Activated CD4-positive, alpha-beta T cell treated with anti-CD3 and anti-CD28 coated beads, Interleukin-2, amount 10 ng/mL, durations not matched to agents 24 days and 14 days (primary cell): ENCODE measurements at places on chromosomes 4 and X.

- DNase-seq = no peak
These were observed 1170.5 kb upstream of the AGA start for GRCh38 chr4:178612733-178613132.

GRCh38 chr4:63349674-63350025, 1059.6 kb downstream of the TECRL start:
- no peak for DNase-seq

DNA sequence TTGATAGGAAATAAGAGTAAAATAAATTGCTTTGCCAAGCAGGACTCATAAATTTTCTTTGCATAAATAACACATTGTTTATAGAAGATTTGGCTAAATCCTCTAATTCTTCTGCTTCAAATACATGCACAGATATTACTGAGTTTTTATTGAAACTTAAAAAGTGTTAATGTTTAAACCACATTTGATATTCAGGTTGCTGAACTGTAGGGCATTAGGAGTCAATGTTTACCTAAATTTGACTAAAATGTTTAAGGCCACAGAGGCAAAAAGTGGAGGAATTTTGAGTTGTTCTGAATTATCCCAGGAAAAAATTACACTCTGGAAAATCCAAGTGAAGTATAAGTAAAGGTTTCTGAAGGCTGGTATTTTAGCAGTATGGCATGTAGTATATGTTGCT, 78.7 kb downstream of the FIP1L1 start:
- DNase-seq = no peak

DNA sequence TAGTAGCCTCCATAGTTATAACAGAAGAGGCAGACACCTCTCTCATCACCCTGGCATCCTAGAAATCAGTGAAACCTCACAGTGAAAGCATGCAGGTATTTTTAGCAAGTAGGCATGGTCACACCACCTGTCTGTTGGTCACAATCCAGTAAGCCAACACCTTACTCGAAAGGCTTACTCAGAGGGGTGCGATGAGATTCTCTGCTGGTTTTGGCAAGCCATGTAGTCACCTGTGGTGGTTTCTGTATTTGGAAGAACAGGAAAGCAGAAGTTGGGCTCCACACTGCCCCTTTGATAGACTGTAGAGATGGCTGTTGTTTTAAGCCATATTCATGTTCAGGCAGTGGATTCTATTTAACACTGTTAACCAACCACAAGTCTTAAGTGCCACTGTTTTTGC, 134.7 kb downstream of the DCLK2 start:
- no peak for DNase-seq

DNA sequence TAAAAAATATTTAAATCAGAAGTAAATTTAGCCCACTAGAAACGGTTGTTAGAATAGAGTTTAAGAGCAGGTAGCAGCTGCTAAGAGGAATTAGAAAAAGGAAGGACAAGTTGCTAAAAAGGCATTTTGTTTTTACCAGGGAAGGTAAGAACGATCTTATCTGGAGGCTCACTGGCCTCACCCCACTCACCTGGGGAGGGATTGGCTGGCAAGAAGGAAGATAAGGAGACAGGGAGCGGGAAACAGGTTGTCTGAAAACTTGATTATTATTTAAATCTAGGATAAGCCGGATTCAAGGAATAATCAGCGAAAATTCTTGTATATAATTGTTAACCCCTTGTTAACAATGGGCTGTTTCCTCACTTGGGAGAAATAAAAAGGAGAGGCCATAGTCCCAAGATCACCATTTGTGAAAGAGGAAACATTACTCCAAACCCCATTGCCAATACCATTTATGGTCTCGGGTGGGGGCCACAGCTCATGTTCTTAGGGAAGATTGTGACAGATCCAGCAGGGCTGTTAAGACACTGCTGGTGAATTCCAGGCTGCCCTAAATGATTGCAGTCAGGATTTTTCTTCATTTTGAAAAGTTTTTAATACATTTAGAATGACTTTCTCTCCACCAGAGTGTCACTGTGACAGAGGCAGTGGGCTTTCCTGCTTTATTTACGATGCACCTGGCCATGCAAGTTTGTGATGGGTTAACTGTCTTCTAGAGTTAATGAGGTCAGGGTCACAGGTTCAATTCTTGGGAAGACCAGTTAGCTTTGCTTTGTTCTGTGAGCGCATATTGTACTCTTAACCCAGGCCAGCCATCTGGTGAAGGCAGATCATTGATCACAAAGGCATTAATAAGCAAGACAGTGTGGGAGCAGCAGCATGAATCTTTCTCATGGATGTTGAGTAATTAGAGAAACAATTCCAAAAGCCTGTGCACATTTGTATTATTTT, 106.6 kb downstream of the CEP135 start:
- DNase-seq = no peak
